ENCODE measurements at places on chromosomes 12 and 14.

DNA sequence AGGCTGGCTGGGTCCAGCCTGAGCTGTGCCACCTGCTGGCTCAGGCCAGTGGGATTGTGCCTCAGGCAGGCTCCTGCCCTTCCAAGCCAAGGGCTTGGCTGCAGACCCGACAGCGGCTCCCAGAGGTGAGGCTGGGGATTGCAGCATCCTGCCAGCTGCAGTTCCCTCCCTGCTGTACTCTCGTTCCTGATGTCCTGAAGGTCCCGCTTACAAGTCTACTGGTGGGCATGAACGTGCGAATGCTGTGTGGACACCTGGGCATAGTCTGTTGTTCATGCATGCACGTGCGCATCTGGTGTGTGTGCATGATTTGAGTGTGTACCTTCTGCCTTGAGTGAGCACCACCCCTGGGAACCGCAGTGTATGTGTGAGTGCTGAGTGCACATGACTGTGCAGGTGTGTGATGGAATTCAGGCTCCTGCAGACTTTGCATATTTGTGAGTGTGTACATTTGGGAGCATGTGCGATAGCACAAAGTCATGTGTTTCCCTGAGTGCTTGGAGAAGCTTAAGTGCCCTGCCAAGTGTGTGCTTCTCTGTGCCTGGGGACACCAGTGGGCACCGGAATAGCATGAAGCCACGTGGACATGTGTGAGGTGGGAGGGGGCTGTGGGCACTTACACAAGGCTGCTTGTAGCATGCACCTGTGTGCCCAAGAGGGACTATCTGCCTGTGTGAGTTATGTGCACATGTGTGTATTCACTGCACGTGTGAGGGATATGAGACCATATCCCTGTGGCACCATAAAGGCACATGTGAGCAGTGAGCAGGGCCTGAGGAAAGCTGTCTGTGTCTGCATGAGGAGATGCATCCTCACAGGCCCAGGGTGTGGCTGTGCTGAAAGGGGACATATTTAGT, 19.3 kb upstream of the KRT7 start:
- peak; percentile 88 for DNase-seq

DNA sequence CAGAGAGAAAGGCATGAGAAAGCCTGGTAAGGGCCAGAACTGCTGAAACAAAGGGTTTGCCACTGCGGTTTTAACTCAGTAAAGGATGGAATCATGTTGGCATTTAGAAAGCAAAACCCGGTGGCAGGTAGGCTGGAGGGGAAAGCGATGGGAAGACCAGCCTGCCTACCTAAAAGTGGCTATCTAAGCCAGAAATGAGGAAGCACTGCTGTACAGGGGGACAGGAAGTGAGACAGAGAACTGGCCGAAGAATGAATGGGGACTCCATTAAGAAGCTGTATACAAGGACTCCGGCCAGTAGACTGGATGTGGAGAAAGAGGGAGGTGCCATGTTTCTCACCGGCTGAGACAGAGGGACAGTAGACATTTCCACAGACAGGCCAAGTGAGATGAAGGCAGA, 48.2 kb downstream of the PPM1H start:
- no peak for DNase-seq

DNA sequence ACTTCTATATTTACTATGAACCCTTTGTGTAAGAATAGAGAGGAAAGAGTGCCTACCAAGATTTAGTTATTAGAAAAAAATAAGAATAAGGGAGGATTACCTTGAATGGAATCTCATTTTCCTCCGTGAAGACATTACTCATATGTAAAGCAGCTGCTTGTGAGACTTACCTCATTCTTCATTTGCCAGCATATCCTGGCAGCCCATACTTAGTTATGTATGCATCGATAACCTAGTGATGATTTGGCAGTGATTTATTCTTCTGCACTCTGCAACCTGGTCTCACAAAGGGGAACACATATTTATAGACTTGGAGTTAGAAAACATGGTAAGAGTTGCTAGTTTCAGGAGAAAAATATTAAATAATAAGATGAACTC, 56.8 kb downstream of the LRFN5 start:
- no peak for DNase-seq

DNA sequence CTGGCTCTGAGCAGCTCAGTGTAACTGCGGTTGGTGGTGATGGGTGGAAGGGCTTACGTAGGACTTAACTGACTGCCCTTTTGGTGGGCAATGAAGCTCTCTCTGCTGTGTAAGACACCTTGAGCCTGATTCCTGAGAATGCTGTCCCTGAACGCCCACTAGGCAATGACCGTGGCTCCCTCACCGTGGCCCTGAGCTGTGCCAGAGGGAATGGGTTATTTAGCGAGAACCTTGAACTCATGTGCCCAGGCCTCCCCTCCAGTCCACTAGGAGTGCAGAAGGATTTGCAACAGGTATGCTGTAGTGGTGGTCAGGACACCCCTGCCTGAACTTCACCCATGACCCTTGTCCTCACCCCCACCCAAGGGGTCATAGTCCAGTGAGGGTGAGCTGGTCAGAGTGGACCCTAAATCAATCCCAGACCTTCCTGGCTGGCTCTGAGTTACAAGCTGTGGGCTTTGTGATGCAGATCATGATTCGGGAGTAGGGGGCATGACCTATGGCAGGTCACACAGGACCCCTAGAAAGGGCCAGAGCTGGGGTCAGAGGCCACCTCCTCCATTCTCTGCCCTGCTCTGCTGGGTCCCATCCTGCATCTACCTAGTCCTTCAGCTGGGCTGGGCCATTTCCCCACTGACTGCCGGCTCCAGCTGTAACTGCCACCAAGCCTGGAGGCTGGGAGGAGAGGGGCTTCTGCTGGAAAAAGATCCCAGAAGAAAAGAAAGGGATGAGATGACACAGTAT, 14.5 kb upstream of the ANKRD33 start:
- DNase-seq: no peak

DNA sequence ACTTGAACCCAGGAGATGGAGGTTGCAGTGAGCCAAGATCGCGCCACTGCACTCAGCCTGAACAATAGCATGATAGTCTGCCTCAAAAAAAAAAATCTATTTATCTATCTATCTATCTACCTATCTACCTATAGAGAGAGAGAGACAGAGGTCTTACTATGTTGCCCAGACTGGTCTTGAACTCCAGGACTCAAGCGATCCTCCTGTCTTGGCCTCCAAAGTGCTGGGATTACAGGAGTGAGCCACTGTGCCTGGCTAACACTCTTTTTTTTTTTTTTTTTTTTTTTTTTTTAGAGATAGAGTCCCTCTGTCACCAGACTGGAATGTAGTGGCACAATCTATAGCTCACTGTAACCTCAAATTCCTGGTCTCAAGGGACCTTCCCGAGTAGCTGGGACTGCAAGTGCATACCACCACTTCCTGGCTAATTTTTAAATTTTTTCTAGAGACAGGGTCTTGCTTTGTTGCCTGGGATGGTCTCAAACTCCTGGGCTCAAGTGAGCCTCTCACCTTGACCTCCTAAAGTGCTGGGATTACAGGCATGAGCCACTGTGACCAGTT, 1.9 kb downstream of the FAM186A start:
- DNase-seq: peak; percentile 31

- no peak for DNase-seq
Measured at GRCh38 chr14:39230416-39231035, 3.2 kb upstream of the MIA2 start.

DNA sequence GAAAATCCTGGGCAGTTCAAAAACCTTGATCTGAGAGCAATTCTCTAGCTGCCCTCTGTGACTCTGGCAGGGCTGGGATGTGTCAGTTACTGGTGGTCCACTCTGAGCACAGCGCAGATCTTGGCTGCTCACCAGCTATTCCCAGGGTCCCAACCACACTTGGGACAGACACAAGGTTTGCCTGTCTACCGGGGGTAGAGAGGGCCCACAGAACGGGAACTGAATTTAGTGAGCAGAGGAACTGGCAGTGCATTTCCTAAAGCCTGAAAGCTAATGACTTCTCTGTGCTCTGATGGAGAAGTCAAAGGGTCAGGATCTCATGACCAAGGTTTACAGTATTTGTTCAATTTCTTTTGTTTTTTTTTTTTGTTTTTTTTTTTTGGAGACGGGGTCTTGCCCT, 2.6 kb downstream of the PDE6H start:
- DNase-seq: no peak

DNA sequence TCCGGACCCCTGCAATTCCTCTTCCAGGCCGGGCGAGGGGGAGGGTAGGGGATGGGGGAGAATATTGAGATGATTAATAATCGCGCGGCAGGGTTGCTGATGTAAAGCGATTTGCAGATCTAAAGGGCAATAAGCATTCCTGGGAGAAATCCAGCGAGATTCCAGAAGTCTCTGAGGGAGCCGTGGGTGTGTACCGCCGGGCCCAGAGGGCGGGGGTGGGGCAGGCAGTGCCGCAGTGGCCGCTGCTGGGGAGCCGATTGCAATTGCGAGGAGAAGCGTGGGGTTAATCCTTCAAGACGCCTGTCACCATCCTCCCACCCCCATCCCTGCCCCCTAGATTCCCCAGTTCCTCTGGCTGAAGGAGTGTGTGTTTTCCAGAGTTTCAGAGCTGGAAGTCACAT, 16.4 kb downstream of the FOS start:
- DNase-seq: peak; percentile 85

- no peak for DNase-seq
Measured at GRCh38 chr14:96261772-96262655, 6.0 kb downstream of the BDKRB1 start.

DNA sequence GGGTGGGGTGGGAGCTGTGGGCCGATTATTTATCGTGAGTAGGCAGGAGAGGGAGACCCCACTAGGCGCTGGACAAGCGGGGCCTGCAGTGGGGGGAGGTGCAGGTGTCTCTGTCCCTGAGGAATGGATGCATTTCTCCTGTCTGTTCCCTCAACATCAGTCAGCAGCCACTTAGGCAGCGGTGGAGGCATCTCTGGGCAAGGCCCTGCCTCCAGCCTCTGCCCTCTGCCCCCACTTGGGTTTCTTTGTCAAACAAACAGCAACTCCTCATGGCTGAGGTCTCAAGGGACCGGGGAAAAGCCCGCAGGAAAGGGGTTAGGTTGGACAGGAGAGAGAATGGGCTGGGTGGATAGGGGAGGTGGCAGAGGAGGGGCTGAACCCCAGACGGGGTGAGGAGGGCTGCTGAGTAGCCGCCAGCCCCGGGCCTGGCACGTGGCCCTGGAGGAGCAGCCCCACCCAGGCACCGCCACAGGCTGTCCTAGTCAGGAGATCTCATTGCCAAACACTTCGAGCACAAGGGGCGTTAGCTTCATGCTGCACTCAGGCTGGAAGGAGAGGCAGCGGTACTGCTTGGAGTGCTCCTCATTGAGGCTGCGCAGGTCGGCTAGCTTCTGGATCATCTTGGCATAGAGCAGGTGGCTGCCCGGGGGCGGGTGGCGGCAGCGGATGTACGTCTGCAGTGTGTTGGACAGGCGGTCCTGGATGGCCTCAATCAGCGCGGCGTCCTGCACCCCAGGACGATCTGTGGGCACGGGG, 24.7 kb upstream of the HDAC7 start:
- DNase-seq: no peak

- DNase-seq: no peak
Measured at GRCh38 chr12:60577607-60578006, 981.8 kb downstream of the SLC16A7 start.

DNA sequence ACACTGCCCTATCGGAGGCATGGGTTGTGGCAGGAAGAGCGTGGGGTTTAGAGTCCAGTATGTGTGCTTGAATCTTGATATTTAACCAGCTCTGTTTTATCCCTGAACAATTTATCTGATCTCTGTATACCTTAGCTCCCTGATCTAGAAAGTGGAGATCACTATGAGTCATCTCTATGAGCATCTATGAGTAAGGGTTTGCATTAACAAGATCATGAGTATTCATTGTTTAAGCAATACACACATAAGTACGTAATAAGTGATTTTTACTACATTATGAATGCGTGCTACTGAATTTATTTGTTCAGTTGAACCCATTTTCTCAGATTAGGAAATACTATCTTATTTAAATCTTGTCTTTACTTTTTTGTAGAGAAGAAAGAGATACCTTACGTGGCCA, 49.4 kb downstream of the GPATCH2L start:
- DNase-seq: peak; percentile 11

DNA sequence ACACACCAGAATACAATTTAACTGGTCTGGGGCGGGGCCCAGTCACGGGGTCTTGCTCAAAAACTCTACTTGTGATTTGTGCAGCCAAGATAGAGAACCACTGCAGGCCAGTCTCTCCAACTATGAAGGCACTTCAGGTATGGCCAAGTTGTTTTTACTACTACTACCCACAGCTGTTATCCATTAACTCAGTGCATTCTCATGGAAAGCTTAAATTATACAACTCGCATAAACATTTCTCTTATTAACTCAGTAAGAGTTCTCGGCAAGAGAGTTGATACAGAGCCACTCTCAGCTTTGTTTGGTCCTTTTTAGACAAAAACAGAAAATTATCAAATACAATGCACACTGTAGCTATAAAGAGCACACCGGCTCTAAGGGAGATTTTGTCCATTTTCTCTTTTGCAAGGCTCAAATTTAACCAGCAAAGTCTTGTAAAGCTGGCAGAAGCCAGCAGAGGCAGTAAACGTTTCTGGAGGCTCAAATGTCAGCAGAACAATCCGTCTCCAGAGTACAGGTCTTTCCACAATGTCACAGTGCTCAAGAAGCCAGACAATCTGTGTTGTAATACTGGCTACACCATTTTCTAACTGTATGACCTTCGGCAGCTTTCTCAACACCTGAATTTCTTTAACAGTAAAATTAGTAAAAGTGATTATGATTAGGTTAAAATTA, 85.9 kb downstream of the PTGER2 start:
- no peak for DNase-seq

DNA sequence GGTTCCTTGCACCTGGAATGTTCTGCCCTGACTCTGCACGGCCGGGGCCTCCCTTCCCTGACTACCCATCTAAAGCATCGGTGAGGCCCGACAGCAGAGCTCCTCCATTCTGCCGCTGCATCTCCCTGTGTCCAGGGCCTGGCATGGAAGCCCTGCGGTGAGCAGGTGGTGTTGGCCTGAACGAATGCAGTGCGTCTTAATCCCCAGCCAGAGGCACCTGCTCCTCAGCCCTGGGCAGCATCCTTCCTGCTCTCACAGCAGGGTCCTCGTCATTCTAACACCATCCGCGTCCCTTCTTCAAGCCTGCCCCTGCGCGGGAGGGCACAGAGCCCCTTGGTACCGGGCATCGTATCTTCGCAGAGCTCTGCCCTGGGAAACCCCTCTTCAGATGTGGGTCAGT, 15.4 kb downstream of the BEGAIN start:
- DNase-seq: no peak

- DNase-seq: no peak
Measured at GRCh38 chr14:28307506-28307905, 459.1 kb upstream of the FOXG1 start.

GRCh38 chr14:99158150-99158549, 113.8 kb downstream of the BCL11B start:
- DNase-seq: no peak

GRCh38 chr12:121797937-121798786, 4.7 kb upstream of the RHOF start:
- DNase-seq: no peak

GRCh38 chr12:62005615-62006014, 254.6 kb upstream of the USP15 start:
- DNase-seq: no peak

GRCh38 chr12:57227315-57228115, 2.0 kb upstream of the SHMT2 start:
- no peak for DNase-seq

GRCh38 chr14:40760704-40761103, 846.0 kb upstream of the LRFN5 start:
- no peak for DNase-seq
